ENCODE measurements at places on chromosomes 11 and 22.

DNA sequence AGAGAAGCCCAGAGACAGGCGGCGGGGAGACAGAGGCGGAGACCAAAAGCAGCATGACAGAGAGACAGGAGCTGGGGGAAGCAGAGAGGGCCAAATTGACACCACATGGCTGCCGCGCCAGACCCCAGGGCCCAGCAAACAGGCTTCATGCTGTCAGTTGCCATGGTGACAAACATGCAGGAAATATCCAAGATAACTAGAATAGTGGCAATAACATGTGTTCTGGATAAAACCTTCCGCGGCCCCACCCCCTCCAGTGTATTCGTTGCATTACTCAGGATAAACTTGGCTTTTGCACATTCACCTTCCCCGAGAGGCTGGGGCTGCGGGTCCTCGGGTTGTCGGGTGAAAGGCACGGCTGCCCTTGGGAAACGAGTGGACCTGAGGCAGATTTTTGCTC is 49.9 kb upstream of the CDON start:
- DNase-seq: no peak

DNA sequence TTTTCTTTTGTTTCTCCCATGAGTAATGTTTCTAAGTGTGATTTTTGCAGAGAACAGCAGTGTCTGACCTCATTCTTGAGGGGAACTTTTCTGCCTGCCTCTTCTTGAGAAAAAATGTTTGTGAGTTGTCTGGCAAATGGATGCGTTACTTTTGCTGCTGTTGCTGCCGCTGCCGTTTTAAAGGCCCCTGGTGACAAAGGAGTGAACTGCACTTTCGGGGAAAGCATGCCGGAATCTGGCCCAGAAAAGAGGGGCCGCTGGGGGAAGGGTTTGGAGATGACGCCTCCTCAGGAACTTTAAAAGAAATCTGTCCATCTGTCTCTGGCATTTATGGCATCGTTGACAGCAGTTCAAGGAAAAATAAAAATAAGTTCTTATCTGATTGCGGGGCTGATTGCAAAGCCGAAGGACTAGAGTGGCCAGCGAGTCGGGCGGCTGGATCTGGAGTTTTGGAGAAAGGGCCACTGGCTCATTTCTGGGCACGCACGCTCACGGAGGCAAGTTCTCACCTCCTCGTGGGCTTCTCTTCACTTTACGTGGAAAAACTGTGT is 16.5 kb downstream of the ZBTB16 start:
- no peak for DNase-seq

GRCh38 chr11:119720311-119720913 is 8.6 kb downstream of the NECTIN1 start:
- DNase-seq: no peak

GRCh38 chr11:134036492-134037045 is 32.3 kb upstream of the JAM3 start:
- DNase-seq: no peak

DNA sequence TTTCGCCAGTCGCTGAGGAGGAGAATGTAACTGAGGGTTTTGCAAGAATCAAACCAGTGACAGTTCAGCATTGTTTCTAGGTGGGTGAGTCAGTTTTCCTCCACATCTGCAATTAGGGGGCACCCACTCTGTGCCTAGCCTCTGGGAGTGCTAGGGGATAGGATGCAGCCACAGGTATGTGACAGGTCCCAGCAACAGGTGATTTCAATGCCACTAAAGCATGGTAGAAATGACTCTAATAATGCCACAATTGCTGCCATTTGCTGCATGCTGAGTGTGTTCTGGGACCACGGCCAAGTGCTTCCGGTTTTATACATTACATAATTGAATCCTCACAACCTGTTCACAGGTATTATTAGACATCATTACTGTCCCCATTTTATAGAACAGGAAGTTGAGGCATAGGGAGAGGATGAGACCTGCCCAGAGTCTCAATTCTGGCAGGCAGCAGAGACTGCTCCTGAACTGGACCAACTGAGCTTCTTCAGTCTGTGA is 556 bp downstream of the CRYBB2 start:
- DNase-seq: no peak

- no peak for DNase-seq
These were observed 23.3 kb downstream of the ETS1 start for GRCh38 chr11:128563942-128564641.

- DNase-seq: no peak
These were observed 10.6 kb upstream of the RRAS2 start for GRCh38 chr11:14369598-14369997.
